ENCODE measurements at places on chromosomes 3 and 15.

DNA sequence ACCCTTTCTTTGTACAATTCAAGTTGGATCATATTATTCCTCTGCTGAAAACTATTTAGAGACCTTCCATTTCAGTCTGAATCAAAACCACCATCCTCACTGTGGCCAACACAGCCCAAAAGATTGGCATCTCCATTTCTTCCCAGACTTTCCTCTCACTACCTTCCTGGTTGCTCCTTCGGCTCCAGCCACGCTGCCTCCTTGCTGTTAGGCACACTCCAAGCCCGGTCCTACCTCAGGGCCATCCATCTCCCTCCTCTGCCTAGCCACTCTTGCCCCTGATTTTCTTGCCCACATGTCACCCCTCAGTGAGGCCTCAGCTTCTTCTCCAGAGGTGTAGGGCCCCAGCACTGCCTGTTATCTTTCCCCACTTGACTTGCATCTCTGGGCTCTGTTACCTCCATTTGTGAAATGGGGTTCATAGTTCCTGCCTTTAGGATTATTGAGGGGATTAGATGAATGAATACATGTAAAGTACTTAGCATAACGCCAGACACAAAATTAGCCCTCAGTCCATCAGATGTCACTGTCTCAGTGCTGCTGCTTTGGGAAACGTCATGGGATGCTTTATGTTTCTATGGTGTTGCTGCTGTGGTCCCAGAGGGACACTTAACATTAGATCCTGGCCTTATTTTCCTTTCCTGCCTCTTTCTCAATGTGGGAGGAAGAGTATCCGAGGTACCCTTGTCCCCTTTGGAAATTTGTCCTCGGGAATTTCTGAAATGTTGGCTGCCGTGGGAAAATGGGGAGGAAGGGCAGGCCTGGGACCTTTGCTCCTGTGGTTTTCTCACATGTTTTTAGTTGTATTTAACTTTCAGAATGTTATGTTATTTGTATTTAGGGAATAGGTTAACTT lies 31.3 kb downstream of the SNRK start:
- DNase-seq = no peak

- no peak for DNase-seq
Measured at GRCh38 chr15:61196711-61197586, 32.2 kb downstream of the RORA start.

DNA sequence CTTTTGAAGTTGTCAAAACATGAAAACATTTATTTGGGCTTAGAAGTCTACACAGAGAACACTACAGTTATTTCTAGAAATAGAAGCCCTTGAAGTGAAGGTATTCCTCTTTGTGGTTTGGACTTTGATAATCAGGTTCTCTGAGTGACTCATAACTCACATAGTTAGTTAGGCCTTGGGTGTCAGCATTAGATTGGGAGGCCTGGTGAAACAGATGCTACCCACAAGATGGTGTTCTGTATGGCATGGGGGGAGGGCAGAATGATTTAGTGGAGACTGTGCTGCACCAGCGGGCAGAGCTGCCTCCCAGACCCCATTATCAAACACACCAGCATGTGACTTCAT lies 108.9 kb upstream of the ETV5 start:
- DNase-seq = no peak

- no peak for DNase-seq
Measured at GRCh38 chr15:98907927-98908471, 99.6 kb downstream of the PGPEP1L start.

- no peak for DNase-seq
Measured at GRCh38 chr3:177642042-177642803, 444.9 kb upstream of the TBL1XR1 start.

GRCh38 chr3:170033489-170033888 lies 4.3 kb upstream of the GPR160 start:
- DNase-seq = no peak

GRCh38 chr3:195900436-195901355 lies 7.7 kb downstream of the TNK2 start:
- DNase-seq = no peak

DNA sequence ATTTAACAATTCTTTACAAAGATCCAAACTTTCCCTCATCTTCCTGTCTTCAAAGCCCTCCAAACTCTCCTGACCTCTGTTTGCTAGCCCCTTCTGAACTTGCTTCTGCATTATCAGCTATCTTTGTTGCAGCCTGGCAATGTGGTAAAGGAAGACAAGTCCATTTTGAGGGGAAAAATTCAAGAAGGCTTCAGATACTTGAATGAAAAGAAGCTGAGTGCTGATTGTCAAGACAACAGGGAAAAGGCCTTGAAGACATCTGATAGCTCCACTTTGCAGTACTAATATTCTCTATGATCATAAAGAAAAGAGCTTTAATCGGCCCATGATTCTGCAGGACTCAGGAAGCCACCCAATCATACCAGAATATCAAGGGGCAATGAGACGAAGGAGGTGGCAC lies 91.8 kb downstream of the LMLN start:
- no peak for DNase-seq

DNA sequence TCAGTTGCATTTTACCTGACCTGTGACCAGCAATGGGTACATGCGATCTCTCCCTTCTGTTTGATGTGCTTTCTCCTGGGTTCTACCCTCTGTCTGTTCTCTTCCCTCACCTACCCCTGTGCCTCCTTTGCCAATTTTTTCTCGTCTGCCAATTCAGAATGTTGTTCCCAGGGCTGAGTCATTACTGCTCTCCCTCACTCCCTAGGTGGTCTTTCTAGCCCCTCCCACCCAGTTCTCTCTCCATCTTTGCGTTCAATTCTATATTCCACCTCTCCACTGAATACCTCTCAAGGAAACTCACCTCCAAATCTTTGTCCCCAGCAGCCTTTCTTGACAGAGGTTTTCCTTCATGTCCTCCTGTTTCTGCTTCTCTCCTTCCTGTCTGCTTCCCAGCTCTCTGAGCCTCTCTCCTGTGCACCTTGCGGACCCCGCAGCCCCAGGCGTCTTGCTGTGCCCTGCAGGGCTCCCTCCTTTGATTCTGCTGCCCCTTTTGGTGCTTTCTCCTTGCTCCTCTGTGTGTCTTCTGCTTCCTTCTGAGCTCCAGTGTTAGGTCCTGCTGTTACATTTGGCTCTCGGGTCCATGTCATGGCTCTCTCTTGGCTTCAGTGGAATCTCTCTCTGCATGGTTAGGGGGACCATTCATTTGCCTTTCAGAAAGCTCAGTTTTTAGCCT lies 398.2 kb upstream of the TPM1 start:
- no peak for DNase-seq

- no peak for DNase-seq
Measured at GRCh38 chr3:34408088-34408487, 609.7 kb downstream of the PDCD6IP start.

- no peak for DNase-seq
Measured at GRCh38 chr3:13623101-13623654, 74.3 kb downstream of the FBLN2 start.

GRCh38 chr15:23069496-23070166 lies 30.3 kb upstream of the TUBGCP5 start:
- no peak for DNase-seq

DNA sequence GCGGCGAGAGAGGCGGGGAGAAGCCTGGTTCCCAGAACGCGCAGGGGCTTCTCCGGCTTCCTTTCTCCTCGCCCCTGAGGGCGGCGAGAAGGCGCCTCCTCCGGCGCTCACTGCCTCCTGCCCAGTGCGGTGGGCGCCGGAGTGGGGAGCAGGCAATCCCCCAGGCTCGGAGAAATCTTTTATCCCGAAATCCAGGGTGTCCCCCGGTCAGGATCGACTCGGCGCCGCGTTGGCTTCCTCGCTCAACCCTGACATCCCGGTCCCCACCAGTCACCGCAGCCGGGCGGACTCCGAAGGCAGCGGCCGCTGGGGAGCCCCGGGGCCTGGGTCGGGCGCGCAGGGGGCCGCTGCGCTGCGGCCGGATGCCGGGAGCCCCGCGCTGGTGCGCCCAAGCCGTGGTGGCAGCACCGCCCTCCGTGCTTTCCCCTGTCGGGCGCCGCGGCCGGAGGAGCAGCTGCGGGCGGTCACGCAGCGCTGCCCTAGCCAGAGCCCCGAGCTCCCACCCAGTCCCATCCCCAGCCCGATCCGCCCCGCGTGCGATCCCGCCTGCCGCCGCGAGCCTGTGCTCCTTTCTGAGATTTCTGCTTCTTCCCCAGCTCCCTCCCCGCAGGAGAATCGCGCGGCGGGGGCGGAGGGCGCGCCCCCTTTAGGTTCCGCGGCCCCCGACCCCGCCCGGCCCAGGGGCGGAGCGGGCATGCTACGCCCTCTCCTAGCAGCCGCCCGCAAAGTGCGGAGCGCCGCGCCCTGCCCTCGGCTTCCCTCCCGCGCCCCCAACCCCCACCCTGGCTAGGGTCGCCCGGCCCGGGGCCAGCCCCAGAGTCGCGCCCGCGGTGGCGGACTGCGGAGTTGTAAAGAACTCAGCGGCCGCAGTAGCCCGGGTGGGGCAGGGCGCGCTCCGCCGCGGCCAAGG lies 683 bp upstream of the CACNA2D3 start:
- no peak for DNase-seq

DNA sequence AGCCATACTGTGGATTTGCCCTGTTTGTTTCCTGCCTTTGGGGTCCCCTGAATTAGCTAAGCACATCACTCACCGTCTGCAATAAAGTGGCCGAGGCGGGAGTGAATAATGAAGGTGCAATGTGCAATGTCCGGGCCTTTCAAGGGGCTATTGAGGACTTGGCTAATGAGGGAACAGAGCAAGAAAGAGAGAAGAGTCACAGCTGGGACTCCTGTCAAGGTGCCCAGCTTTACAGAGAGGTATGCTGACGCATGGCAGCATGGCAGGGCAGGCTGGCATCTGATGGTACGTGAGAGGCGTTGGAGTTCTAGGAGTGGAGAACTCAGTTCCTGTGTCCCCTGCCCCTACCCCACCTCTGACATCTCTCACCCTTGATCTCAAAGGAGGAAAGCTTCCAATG lies 13.8 kb upstream of the ATP2B2 start:
- DNase-seq = no peak

DNA sequence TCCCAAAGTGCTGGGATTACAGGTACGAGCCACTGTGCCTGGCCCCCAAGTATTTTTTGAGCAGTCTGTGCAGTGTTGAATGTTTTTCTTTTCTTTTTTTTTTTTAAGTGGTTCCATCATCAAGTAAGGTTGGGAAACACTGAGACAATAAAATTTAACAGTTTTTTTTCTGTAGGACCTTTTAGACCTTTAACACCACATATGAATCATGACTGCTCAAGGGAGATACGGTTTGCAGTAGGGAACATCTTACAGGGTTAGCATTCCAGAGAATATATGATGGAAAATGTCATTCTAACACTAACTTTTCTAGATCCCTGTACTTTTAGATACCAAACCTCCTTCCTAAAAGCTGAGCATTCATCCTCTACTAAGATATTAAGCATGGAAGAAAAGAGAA lies 41.7 kb downstream of the SNX4 start:
- no peak for DNase-seq

GRCh38 chr15:31135523-31135922 lies 34.0 kb upstream of the TRPM1 start:
- no peak for DNase-seq

- DNase-seq = no peak
Measured at GRCh38 chr15:91913560-91913959, 60.1 kb downstream of the SLCO3A1 start.

- DNase-seq = no peak
Measured at GRCh38 chr3:103342205-103342731, 907.5 kb downstream of the ZPLD1 start.
